Activated naive CD4-positive, alpha-beta T cell treated with Interleukin-2 at 50 U/mL for 16 hours (primary cell): ENCODE measurements at places on chromosomes 5 and 9.

DNA sequence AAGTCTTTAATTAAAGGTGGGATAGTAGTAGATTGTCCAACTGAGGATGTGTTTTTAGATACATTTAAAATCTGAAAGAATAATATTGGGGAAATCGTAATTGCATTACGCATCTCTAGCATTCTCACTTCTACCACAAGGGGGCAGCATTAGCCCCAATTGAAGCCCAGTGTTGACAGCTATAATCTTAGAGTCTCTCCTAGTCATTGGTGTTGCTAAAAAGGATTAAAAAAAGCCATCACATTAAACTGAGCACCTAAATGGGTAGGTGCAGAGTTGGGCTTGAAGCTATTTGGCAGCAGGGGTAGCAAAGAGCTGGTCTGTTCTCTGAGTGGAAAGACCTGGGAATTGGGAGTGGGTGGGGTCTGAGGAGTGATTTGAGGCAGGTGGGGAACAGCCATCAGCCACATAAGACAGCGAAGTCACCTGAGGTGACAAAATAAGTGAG is 177.2 kb downstream of the OSTF1 start:
- peak; percentile 31 for DNase-seq

DNA sequence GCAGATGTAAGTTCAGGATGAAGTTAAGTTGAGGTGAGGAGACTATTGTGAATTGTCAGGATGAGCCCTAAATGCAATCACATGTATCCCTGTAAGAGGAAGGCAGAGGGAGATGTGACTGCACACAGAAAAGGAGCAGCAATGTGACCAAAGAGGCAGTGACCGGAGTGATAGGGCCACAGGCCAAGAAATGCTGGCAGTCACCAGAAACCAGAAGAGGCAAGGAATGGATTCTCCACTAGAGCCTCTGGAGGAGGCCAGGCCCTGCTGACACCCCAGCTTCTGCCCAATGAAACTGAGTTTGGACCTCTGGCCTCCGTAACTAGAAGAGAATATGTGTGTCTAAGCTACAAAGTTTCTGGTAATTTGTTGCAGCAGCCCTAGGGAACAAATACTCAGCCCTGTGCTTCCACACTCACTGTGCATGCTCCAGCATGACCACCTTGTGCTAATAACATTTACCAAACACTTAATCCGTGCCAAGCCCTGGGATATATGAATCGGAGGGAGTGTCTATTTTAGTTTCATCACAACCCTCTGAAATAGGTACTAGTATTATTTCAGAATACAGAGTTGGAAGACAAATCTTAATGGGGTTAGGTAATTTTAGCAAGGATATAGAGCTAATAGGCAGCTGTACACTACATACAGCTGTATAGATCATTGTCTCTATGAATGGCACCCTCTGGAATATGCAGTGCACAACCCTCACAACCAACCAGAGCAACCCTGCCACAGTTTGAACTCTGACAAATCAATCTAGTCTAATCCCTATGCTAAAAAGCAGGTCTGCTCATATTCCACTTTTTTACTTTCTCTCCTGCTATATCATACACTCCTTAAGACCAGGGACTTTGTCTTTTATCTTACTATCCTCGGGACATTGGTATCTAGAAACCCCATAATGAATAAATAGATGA is 7.8 kb upstream of the GPX8 start:
- no peak for DNase-seq

GRCh38 chr9:105259731-105260612 is 15.5 kb downstream of the SLC44A1 start:
- no peak for DNase-seq

- DNase-seq = no peak
Observed at GRCh38 chr9:15401266-15401665, 21.4 kb upstream of the SNAPC3 start.

DNA sequence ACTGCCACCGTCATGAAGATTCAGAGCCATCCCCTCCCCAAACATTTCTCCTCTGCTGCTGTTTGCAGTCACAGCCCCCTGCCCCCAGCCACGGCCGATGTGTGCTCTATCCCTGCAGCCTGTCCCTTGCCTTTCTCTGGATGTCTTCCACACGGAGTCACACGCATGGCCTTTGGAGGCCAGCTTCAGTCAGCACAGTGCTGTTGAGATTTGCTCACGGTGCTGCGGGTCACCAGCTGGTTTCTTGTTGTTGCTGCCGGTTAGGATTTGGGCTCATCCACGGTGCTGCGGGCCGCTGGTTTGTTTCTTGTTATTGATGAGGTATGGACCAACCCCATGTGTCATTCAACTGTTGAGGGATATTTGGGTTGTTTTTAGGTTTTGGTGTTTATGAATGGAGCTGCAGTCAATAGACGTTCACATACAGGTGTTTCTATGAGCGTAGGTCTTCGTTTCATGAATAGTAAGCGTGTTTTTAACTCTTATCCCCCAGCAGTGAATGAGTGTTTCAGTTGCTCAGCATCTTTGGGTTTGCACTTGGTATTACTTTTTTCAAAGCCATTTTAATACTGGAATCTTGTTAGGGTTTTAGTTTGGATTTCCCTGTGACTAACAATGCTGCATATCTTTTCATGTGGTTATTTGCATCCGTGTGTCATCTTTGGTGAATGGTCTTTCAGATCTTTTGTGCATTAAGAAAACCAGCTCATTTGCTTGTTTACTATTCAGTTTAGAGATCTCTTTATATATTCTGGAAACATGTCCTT is 57.6 kb downstream of the AHRR start:
- no peak for DNase-seq

DNA sequence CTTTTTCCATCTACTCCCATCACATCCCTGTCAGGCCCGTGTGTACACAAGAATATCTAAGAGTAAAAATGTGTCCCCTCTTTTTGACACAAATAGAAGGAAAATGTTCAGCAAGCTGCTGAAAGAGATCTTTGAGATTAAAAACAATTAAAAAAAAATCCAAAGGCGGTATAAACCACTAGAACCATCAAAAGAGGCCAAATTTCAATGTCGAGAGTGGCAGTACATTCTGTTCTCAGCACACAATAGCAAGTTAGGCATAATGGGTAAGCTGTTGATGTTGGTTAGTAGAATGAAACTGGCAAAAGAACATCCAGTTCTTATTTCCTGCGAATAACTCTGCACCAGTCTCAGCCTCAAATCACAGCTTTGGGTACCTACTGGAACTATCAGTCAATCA is 95.2 kb upstream of the IL7R start:
- no peak for DNase-seq

- no peak for DNase-seq
Observed at GRCh38 chr9:102855641-102856040, 139.5 kb upstream of the CYLC2 start.

DNA sequence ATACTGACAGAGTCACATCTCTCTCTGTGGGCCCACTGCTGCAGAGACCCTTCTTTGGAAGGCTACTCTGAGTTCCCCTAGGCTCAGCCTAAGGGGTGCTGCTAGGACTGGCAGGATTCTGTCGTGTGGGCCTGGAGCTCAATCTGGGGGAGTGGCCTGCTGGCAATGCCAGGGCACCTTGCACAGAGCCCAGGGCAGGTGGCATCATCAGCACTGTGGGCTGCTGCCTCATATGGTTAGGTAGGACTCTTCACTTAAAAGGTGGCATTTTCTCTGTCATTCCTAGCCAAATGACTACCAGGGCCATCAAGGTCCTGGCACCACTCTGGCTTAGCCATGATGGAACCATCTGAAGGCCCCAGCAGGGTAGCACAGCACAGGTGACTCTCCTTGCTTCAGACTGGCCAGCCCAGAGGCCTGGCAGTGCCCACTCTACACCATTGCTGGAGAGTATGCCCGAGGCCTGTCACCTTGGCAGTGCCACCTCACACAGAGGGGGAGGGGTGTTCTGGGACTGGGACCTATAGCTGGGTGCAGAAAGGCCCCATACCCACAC is 21.9 kb downstream of the PITX1 start:
- DNase-seq = no peak

DNA sequence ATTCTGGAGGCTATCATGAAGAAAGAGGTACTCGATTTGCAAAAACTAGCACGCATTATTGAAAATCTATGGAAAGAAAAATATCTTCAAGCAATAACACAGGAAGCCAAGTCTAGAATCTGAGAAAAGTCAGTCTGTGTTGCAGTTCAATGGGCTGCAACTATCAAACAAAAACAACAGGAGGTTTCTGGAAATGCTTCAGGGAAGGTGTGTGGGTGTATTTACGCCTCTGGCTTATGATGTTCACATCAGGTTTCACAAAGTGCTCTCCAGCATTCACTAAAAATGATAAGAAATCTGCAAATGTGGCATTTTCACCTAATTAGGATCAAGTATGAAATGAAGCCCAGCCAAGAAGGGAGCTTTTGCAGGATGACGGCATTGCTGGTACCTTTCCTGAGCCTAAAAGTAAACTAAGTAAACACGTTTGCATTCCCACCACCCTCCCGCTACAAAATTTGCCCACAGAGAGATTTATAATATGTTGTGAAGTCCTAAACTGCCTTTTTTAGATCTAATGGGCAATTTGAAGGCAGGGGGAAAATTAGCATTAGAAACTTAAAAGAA is 146.4 kb downstream of the GABRB2 start:
- DNase-seq = no peak

- DNase-seq = no peak
Observed at GRCh38 chr5:131587541-131587940, 47.5 kb downstream of the RAPGEF6 start.

DNA sequence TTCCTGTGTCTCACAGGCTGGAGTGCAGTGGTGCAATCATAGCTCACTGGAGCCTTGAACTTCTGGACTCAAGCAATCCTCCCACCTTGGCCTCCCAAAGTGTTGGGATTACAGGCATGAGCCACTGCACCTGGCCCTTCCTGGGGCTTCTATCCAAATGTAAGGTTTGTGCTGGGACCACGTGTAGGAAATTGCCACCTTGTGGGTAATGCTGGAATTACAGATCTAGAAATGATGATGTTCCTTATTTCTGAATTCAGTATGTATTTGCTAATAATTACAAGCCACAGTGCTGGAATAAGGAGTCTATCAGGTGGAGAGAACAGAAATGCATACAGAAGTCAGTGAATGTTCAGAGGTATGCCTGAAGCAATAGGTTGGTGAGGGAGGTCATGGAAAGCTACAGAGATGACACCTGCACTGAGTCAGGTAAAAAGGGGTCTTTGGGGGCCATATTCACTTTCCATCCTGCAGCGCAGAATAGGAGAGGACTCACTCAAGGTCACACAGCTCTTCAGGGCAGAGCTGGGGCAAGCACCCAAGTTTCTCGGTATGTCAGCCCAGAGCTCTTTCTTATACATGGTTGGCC is 8.8 kb upstream of the IGFBPL1 start:
- DNase-seq = no peak

- peak; percentile 88 for DNase-seq
Observed at GRCh38 chr5:59039296-59040023, 456.6 kb downstream of the RAB3C start.

DNA sequence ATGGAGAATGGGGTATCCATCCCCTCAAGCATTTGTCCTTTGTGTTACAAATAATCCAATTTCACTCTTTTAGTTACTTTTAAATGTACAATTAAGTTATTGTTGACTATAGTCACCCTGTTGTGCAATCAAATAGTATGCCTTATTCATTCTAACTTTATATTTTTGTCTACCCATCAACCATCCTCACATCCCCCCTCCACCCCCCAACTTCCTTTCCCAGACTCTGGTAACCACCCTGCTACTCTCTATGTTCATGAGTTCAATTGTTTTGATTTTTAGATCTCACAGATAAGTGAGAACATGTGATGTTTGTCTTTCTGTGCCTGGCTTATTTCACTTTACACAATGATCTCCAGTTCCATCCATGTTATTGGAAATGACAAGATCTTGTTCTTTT is 15.4 kb upstream of the RANBP17 start:
- no peak for DNase-seq

- DNase-seq = no peak
Observed at GRCh38 chr9:112868461-112868860, 22.2 kb downstream of the SLC46A2 start.

- no peak for DNase-seq
Observed at GRCh38 chr9:34541540-34541939, 18.8 kb upstream of the ENHO start.

- no peak for DNase-seq
Observed at GRCh38 chr9:27703216-27703980, 130.1 kb upstream of the C9orf72 start.

GRCh38 chr5:91929522-91929817 is 546.4 kb upstream of the ARRDC3 start:
- DNase-seq = no peak

GRCh38 chr9:94912700-94913249 is 186.3 kb downstream of the AOPEP start:
- DNase-seq = no peak

GRCh38 chr5:130874861-130875417 is 290.1 kb downstream of the HINT1 start:
- DNase-seq = no peak

- DNase-seq = no peak
Observed at GRCh38 chr9:35882996-35883395, 12.8 kb upstream of the OR13J1 start.

- DNase-seq = peak; percentile 54
Observed at GRCh38 chr5:151154931-151155774, 2.4 kb downstream of the ANXA6 start.

DNA sequence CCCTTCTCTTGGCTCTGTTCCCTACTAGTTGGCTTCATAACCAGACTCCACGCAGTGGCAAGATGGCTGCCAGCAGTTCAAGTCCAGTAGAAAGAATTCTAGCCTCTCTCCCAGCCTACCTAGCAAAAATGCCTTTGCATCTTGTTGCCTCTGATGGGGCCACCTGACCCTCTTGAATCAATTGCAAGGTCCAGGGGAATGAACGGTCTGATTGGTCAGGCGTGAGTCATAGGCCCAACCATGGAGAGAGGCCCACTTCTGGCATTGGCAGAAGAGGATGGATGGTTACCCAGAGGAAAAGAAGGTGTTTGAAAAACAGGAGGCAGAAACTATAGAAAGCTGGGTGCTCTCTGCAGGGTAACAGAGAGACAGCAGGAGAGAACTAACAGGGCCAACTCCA is 622.6 kb downstream of the CCDC171 start:
- no peak for DNase-seq

DNA sequence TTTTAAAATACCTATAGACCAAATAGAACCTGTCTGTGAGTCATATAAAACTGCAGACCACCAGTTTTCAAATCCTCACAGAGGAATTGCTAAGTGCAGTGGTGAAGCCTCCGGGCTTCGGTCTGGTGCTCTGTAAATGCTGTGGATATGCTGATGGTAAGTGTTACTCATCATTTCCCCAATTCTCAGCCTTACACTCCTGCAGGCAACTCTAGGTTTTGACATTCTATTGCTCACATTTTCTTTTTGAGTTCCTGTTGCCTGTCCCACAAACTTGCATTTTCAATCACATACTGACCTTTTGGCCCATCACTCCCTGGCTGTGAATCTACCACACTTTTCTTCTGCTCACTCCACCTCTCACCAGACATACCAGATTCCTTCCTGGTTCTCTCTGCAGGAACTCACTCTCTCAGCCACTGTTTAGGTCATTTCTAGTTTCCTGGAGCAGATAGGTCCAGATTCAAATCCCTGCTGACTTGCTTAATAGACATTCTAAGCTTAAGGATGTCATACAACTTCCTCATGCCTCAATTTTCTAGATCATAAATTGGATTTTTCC is 192.9 kb downstream of the RAB3C start:
- DNase-seq = no peak

DNA sequence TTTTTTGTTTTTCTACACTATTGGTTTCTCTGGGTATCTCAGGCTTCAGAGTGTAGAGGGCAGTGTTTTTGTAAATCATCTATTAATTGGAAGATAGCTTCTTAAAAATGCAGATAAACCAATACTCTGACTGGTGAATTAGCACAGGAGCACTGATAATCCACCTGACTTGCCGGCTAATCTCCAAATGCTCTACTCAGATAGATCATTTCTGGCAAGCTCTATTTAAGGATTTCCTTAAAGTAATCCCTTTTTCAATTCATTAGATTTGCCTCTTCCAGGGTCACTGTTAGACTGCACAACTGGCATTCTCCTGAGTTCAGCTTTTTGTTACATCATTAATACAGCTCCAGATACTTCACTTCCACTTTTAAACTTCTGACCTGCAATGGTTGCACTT is 1390.3 kb upstream of the NUDT12 start:
- no peak for DNase-seq
